Endothelial cell of umbilical vein (primary cell): ENCODE measurements at places on chromosomes 16 and 17. TPM values are rescaled to one million over a fixed set of nuclear protein-coding genes. Genes with fewer than 3 reads are reported as not detected.

Gene EPN3
- total RNA-seq, result not detected in 2 replicates

Gene TEDC2
- total RNA-seq, result 12.7 and 15.2 TPM in 2 replicates

Gene ABCA9
- total RNA-seq, result 2.0 and 2.7 TPM in 2 replicates

Gene GRAPL
- 52.5 and 55.1 TPM in 2 replicates for total RNA-seq
